Glutamatergic neuron (in vitro differentiated cells): ENCODE measurements at places on chromosomes 12 and 14.
A peak's percentile ranks its signal among the peaks of the same experiment; 100 is the strongest.

DNA sequence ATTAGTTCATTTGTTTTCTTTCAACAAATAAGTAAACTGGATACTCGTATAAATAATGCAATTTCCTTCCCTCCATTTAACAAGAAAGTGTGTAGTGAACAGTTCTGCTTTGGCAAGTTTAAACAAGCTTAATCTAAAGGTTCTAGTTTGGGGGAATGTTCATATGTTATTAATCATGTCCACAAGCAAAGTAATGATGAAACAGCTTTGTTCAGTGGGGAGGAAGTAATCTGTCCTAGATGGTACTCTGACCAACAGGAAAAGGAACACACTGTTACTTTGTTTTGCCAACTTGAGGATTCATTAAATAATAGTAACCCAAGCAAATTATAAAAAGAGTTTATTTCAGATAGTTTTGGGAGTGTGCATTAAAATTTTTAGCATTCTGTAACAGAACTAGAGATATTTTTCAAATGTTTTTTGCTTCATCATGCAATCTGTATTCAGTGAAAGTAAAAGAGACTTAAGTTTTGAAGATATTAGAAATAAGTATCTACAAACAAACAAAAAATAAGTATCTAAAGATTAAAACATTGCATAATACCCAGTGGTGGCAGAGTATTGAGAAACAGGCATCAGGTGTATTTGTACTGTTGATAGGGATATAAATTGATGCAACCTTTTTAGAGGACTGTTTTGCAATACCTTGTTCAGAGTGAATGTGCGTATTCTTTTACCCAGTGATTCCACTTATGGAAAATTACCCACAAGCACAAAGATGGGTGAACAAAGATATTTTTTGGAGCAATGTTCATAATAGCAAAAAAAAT is 61.1 kb downstream of the RAB35 start:
- DNase-seq, result no peak

- no peak for DNase-seq
Observed at GRCh38 chr14:87632796-87633195, 360.2 kb downstream of the GALC start.

- DNase-seq, result no peak
Observed at GRCh38 chr14:51644217-51644933, 7.3 kb upstream of the FRMD6 start.

GRCh38 chr14:37862263-37862662 is 266.8 kb downstream of the TTC6 start:
- no peak for DNase-seq

- peak; percentile 46 for DNase-seq
Observed at GRCh38 chr14:92759300-92759678, 10.9 kb upstream of the LGMN start.

DNA sequence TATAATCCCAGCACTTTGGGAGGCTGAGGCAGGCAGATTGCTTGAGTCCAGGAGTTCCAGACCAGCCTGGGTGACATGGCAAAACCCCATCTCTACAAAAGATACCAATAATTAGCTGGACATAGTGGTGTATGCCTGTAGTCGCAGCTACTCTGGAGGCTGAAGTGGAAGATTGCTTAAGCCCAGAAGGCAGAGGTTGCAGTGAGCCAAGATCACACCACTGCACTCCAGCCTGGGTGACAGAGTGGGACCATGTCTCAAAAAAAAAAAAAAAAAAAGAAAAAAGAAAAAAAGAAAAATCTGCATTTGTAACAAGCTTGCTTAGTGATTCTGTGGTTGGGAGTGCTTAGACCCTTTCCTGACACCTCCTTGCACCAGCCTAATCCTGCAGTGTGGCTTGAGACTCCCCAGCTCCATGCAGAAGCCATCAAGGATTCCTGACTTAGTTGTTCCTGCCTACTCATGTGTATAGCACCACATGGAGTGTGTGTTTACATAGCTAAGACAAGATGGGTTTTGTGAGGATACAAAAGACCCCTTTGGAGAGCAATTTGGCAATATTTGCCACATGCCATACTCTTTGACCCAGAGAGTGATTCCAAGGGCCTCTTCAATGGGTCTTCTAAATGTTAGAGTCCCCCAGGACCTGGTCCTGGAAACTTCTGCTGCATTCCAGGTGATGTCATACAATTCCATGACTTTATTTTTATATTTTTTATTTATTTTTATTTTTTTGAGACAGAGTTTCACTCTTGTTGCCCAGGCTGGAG is 5.1 kb upstream of the TMED10 start:
- DNase-seq, result no peak

DNA sequence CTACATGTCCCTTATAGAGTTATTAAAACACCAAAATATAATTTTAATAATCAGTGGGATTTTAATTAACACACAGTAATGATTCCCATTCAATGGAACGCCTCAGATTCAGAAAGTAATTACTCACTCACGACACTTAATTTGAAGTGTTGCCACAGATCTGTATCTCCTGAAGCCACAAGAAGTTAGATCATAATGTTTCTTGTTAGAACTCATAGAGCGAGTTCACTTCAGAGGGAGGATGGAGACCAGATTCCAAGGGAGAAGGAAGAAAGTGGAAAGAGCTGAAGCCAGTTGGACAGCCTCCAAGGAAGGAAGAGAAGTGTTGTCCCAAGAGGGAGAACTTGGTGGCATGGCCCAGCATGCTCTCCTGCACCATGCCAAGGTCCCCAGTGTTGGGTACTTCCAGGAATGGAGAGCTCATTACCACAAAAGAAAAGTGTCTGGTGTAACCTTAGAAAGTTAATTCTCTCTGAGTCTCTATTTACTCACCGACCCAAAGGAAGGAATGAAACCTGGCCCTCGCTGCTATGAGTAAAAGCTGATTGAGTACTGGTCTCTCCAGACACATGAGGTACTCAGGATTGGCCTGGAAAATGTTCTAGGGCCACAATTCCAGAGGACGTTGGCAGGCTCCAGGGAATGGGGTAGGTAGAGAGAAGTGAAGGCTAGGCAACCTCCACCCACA is 305.4 kb downstream of the BCL11B start:
- DNase-seq, result no peak

- DNase-seq, result no peak
Observed at GRCh38 chr14:71070169-71070568, 162.9 kb downstream of the PCNX1 start.

- no peak for DNase-seq
Observed at GRCh38 chr12:85866986-85867776, 6.9 kb upstream of the NTS start.

- DNase-seq, result no peak
Observed at GRCh38 chr14:33916663-33917565, 34.0 kb downstream of the EGLN3 start.

DNA sequence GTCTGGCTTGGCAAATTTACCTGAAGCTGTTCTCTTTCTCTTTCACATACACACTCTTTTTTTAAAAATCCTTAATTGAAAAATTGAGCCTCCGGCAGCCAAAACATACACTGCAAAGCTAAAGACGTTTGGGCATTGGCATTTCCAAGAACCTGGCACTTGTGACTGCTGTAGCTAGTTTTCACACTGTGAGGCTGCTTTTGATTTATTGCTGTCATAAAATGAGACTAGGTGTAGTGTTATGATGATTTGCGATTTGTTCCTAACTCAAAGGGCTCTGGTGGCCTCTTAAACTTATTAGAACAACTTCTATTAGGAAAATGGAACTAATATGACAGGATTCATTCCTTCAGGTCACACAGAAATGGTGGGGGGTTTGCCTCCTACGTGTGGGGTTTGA is 377.1 kb upstream of the FAR2 start:
- DNase-seq, result no peak

DNA sequence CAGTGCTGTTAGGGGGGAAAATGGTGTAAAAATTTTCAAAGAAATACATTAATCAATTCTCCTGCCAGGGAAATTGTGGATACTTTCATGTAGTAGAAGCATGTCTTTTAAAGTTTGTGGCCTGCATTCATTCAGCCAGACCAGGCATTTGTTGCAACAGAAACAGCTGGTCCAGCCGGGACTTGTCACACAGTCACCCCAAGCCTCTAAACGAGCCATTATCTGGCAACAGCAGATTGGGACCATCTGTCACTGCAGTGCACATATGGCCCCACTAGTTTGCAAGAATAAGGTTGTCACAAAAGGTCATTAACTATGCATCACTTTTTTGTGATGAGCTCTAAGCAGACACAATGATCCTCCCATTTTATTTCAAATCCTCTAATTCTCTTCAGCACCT is 193.9 kb downstream of the PHLDA1 start:
- DNase-seq, result peak; percentile 83

- DNase-seq, result no peak
Observed at GRCh38 chr12:76003355-76003638, 28.3 kb downstream of the PHLDA1 start.

DNA sequence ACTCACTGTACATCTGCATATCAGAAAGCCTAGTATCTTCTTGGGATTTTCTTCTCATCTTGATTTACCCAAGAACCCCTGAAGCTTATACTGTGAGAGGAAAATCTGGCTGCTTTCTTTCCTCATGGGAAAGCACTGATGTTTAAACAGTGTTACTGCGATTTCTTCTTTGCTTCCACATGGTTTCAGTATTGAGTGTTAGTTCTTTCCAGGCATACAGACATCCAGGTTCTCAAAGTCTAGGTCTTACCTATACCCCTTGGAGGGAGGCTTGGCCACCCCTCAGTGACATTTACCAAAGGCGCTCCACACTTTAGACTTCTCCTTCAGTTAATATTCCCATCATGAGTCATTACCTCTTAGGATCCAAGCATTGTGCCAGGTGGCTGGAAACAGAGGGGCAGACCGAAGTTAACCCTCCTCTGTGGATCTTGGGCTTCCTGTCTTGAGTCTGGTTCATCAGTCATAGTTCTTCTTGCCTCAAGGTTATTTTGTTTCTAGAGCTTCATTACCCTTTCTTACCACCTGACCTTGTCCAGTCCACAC is 79.1 kb downstream of the TMEM117 start:
- no peak for DNase-seq
